ENCODE measurements at places on chromosomes 4 and X.

DNA sequence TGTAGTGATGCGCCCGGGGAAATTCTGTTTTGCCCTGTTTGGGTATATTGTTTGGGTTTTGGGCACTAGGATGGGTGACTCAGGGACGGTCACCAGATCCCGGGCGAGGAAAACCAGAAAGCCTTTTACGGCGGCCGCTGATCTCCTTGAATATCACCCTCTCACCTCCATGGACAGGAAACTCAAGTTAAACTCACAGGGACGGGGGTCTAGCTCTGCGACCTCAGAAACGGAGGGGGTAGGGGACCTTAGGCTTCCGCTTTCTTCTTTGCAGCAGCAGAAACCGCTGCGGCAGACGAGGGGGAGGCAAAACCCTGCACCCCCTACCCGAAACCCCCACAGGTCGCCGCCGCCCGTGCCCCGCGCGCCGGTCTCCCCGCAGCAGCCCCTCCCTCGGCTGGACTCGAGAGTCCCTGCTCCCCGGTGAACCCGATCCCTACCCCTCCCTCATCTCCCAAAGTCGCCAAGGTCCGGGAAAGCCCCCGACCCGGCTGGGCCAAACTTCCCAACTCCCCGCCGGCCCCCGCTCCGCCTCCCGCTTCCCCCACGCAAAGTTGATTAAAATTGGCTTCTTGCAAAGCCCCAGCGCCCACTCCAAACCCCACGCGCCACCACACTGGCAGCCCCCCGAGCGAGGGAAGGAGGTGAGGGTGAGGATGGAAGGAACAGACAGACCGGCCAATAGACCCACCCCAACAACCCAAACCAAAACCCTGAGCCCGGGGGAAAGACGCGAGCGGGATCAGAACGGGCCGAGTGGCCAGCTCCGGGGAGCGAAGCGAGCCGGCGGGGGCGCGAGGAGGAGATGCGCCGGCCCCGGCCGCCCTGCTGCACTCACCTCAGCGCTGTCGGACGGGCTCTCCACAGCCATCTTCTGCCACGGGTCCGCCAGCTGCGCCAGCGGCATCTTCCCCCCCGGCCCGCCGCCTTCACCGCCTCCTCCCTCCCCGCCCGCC, 705 bp downstream of the RPS6KA3 start:
- no peak for DNase-seq

DNA sequence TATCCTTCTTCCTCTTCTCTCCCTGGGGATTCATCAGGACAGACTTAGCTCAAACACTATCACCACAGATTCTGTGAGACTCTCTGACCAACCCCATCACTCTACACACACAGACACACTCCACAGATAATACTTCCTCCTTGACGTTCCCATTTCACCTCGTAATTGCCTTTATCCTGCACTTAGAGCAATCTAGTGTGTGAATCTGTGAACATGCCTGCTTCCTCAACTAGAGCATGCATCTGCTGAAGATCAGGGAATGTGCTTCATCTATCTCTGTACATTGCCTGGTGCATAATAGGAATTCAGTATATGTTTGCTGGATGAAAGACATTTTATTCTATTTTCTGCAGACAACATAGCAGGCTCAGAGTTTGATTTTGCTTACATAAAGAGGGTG, 25.1 kb upstream of the HS6ST2 start:
- DNase-seq = no peak

DNA sequence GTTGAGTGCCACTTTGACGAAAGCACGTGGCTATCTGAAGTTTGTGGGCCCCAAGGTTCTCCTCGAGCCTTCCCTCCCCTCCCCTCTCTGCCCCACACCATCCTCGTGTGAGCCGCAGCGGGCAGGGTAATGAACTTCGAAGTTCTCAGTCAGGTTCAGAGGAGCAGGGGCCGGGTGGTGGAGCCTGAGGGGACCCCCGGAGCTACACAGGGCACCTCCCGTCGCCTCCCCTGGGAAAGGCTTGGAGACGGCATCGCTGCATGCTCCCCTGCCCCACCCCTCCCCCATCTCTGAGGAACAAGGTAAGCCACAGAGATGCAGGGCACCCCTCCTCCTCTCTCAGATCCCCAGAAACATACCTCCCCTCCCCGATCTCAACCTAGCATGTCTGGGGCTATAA, 2.8 kb upstream of the NKX1-1 start:
- no peak for DNase-seq

DNA sequence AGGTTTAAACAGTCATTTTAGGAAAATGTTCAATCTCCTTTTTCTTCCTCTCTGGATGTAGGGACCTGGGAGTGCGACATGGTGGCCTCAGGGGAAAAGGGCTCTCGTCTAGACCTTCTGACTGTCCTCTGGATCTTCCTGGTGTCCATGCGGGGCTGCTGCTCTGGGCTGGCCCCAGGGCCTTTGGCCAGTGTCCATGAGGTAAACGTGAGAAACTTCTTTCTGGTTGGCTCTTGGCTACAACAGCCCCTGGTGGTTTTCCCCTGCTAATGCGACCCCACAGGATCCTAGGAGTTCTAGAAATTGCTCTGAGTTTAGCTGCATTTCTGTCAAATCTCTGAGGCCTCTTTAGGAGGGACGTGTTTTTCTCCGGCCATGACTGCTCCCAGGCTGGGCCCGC, 85.7 kb downstream of the MFAP3L start:
- no peak for DNase-seq

- DNase-seq = no peak
Observed at GRCh38 chrX:40151211-40152172, 53.7 kb upstream of the BCOR start.

DNA sequence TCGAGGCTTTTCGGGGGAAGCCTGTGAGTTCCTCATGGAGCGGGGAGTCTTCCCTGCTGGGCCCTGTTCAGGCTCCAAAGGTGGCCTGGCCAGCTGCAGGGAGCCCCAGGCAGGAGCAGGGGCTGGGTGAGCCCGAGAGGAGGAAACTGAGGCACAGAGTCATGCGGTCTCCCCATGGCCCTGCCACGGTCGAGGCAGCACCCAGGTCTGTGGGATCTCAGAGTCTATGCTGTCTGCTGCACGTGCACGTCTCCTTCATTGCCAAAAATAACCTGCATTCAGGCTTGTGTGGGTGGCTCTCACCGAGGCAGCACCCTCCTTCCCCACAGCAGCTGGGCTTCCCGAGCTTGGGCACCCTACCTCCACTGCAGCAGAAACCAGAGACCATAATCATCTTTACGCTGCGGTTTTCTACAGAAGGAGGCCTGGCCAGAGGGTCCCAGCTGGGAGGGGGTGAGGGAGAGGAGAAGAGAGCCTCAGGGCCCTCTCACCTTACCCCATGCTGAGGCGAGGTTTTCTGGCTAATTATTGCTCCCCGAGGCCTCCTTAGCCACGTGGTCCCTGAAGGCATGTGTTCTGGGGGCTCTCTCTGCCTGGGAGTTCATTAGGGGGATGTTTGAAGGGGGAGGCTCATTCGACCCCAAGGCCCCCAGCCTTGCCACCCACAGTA, 64.3 kb downstream of the CPZ start:
- no peak for DNase-seq

GRCh38 chrX:97389761-97390192, 506.1 kb downstream of the RPA4 start:
- DNase-seq = peak; percentile 77

- DNase-seq = no peak
Observed at GRCh38 chr4:43357252-43357974, 464.9 kb downstream of the GRXCR1 start.

GRCh38 chr4:89257376-89257775, 50.2 kb downstream of the GPRIN3 start:
- DNase-seq = no peak

GRCh38 chr4:153142700-153143438, 61.4 kb upstream of the TRIM2 start:
- peak; percentile 68 for DNase-seq

DNA sequence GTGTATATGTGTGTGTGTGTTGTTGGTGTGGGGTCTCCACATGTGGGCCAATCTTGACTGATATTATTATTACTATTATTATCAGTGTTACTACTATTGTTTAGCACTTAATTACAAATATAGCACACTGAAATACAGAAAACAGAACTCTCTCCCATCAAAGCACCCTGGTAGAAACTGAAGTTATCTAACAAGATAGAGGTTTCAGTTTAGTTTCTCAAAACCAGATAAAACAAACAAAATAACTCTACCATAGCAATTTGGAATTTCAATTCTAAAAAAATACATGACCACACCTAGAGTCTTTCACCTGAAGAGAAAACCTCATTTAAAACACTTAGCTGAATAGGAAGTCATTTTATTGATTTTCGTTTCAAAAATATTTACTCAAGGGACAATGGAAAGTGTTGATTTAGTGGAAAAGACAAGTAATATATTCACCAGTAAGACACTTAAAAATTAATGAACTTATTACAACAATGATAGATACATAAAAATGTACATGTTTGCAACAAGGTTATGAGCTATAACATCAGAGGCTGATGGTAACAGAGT, 252.3 kb downstream of the PDHA2 start:
- DNase-seq = no peak

DNA sequence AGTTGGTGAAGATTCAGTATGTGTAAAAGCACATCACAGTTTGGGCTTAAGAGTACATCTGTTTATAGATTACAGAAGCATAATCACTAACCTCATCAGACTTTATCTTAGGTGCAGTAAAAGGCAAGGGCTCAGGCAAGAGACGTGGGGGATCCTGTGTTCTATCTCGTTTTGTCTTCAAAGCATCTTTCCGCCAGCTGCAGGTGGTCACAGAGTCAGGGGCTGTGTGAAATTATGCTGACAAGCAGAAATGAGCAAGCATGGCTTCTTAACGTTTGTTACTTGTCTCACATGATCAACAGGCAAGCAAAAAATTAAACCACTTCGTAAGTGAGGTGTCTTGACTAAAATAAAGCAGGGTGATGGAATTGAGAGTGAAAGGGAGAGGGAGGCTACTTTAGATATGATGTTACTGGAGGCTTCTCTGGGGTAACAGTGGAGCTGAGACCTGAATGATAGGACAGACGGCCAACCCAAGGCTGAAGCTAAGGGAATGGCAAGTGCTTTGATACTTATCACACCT, 1.4 kb upstream of the TEC start:
- DNase-seq = no peak

GRCh38 chr4:176789955-176790354, 2.8 kb downstream of the VEGFC start:
- peak; percentile 76 for DNase-seq

DNA sequence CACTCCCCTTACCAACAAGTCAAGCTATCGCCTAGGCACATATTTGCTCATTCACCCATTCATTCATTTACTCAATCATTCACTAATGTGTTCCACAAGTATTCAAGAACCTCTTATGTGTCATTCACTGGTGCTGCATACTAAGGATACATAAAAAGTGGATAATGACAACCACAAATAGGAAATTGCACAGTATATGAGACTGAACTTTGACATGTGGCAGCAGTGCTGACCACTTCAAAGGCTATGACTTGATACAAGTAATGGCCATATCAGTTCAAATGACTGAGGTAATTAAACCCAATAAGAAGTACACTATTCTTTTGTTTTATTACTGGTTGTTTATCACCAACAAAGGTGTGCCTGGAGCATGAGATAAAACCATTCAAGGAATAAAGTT, 282.5 kb downstream of the KLHL13 start:
- no peak for DNase-seq

GRCh38 chr4:26105815-26106699, 192.0 kb downstream of the SMIM20 start:
- peak; percentile 64 for DNase-seq

GRCh38 chrX:110748256-110748806, 47.3 kb downstream of the CHRDL1 start:
- no peak for DNase-seq

DNA sequence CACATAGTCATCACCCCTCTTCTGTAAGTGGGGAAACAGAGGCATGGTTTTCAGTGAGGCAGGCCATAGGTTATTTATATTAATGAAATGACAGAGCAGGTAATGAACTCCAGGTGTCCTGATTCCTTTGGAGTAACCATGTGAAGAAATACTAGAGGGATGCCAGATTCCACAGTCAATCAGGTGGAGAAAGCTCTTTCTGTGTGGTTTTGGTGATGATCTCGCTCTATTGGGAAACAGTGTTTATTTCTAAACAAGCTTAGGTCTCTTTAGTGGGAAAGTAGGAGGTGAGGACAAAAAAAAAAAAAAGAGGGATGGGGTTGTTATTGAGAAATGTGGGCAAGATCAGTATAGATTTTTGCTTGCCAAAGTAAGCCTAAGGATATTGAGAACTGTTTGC, 12.2 kb downstream of the DOCK11 start:
- DNase-seq = no peak

DNA sequence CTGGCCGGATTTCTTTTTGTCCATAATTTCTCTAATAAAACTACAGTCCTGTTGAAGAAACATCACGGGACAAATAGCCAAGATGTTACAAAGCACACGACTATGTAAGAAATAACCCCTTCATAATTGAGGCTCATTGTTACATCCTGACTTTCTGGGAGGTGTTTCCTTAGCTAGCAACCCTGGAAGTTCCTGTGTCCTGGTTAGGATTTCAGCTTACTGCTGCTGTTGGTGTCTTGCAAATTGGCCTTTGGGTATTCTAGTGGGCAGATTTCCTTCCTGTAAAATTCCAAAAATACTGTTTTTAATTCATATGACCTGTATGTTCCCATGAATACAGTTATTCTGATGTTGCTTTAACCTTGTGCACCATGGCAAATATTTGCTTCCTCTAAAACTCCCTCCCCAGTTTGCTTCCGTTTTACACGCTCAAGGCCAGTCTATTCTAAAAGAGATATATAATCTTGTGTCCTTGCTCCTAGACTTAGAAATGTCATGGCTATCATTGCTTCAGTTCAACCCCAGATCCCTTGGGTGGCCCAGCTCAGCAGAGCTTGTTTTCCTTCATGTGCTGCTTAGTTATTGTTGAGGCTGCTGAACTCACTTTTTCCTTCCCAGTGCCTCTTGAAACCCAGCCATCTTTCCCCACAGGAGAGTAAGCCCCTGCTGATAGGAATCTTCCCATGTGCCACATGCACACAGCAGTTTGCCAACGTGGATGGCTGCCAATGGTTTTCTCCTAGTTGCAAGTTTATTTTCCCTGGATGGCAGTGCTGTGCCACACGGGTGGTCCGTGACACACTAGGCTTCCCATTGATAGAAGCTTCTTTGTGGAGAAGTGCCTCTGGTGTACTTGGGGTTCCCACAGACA, 75.8 kb downstream of the TSPAN7 start:
- no peak for DNase-seq

DNA sequence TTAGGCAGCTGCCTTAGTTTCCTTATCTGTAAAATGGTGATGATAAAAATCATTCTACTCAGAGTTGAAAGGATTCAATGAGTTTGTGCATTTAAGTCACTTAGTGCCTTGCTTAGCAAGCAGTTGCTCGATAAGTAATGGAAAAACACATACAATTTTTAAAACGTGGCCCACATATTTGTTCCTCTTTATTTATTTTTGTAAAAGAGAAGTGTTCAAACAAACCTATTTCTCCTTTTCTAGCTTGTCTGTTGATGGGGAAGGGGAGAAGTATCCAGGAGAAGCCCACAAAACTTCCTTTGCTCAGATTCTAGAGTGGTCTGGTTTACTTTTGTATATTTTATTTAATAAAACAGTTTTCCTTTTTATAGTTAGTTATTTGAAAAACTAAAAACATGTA, 3.3 kb upstream of the HPGDS start:
- no peak for DNase-seq

GRCh38 chrX:24145303-24146186, 4.0 kb upstream of the ZFX start:
- peak; percentile 9 for DNase-seq

GRCh38 chr4:108532187-108532586, 88.2 kb upstream of the RPL34 start:
- DNase-seq = no peak

GRCh38 chrX:9110808-9111207, 76.9 kb upstream of the FAM9B start:
- no peak for DNase-seq

GRCh38 chr4:1518997-1519700, 112.9 kb upstream of the NKX1-1 start:
- no peak for DNase-seq

GRCh38 chr4:1945124-1945895, 63.5 kb downstream of the NELFA start:
- DNase-seq = no peak
